ENCODE measurements at places on chromosomes 13 and 19.

GRCh38 chr13:40024967-40025714 lies 369.7 kb downstream of the COG6 start:
- DNase-seq: no peak

DNA sequence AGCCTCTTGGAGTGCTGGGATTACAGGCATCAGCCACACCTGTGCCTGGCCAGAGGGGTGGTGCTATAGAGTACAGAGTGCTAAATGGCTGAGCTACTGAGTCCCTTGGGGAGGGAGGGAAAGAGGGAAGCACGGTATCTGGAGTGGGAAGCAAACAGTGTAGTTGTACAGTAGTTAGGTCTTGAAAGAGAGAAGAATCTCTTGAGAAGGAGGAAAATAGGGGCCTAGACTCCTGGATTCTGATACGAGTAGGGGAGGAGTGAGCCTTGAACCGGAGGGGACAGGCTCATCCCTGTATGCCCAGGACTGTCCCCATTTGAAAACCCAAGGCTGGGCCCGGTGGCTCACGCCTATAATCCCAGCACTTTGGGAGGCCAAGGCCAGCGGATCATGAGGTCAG lies 5.1 kb downstream of the MYADM start:
- DNase-seq: no peak

DNA sequence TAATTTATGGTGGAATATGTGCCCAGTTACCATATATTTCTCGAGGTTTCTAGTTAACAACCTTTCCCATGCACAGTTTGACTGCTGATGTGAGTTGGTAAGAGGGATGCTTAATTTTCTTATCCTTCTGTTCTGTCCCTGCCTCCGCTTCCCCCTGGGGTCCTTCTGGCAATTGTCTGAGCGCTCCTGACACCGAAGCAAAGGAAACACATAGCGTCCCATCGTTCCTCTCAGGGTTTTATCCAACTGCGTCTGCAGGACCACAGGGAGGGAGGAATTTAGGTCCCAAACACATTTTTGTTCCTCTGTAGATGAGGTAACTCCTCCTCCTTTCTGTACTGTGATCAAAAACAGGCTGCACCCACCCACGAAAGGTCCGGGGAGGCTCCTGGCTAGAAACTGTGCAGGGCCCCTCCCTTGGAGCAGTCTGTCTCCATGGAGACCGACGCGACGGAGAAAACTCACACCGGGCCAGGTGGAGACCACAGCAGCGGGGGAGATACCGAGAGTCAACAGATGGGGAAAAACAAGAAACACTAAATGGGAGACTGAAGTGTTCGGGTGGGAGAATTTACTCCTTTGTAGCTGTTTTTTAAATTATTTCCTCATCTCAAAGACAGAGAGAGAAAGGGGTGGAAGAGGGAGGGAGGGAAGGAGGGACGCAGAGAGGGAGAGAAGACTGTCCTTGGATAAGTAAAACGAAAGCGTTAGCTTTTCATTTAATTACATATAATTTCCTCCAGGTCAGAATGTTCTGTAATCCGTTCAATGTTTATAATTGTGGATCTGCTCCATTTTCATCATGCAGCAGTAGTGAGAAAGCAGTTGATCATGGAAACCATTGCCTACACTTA lies 191.8 kb upstream of the NBEA start:
- peak; percentile 34 for DNase-seq

- DNase-seq: no peak
Observed at GRCh38 chr19:39870171-39870971, 24.2 kb upstream of the FBL start.

- peak; percentile 70 for DNase-seq
Observed at GRCh38 chr19:42081584-42082203, 5.7 kb downstream of the ZNF574 start.

DNA sequence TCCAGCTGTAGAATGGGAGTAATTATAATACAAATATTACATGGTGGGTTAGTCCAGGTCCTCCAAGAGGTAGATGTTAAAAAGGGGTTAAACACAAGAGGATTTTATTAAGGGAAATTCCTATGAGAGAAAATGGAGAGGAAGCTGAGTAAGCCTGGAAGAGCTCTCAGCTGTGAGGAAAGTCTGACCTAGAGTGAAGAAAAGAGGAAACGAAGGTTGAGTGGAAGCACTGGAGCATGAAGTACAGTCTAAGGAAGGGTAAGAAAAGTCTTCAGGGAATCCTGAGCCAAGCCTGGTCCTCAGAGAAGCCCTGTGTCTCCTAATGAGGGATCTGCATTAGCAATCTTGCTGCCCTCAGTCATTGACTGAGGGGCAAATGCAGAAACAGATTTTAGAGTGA lies 506.2 kb downstream of the GPC5 start:
- peak; percentile 0 for DNase-seq

DNA sequence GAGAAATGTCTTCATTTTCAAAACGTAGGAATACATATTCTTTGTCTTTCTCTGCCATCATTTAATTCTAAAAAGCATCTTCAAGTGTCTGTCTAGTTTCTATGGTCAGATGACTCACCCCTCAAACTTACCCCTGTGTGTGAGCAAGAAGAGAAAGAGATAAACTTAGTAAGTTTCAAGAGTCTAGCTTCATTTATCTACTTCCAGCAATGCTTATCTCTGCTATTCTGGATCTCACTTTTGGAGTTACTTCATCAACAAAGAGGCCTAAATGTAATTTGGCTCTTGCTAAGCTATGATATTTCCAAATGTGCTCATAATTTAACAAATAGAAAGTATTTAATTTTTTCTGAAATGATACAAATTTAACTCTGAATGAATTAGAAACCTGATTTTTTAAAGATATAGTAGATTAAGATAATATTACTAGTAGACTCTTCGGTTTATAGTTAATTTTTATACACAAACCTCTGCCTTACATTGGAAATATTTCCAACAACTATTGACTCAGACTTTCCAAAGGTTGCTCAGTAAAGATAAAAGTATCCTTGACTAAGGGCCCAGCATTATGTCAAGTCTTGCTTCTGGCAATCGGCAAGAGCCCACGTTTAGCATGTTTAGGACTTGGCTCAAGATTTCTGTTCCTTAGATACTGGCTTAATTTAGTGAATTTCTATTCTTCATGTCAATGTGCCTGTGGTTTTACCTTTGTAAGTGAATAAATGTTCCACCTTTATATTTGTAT lies 1511.0 kb upstream of the SLC10A2 start:
- peak; percentile 6 for DNase-seq

- DNase-seq: no peak
Observed at GRCh38 chr13:105702441-105702840, 833.0 kb downstream of the EFNB2 start.

- DNase-seq: peak; percentile 56
Observed at GRCh38 chr19:18896421-18896841, 473 bp upstream of the CERS1 start.

GRCh38 chr13:41568972-41569351 lies 111.6 kb downstream of the RGCC start:
- DNase-seq: peak; percentile 64

DNA sequence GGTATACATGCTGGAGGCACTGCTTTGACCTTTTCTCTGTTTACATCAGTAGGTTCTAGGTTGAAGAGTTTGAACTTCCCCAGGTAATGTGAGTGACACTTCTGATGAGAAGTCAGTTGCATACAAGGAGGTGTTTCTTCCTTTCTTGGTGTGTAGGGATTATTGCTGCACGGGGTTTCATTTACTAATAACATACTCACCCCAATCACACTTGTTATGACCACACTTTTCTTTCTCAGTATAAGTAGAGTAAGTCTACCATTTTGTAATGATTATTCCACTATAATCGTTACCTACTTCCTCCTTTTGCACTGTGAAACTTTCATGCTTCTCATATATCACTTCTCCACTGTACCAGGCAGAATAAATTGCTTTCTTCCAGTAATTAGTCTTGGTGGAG lies 138.0 kb downstream of the TNFSF13B start:
- DNase-seq: no peak

GRCh38 chr19:6599866-6600454 lies 9.0 kb upstream of the CD70 start:
- DNase-seq: no peak

DNA sequence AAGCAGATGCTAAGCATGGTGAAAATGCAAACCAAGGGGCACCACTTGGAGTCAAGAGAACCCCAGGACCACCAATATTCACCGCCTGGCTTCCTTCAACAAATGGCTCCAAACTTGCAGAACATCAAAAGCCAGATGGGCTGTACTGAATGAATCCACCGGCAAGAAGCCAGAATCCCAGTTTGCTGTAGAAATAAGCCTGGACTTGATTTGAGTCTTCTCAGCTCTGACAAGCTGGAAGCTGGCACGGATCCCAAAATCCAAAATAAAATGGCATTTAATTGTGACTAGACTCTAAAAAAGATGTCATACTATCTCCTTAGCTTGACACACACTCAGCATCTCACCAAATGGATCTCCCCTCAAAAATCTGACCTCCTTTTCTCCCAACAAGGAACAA lies 11.9 kb downstream of the EFNB2 start:
- DNase-seq: peak; percentile 25

DNA sequence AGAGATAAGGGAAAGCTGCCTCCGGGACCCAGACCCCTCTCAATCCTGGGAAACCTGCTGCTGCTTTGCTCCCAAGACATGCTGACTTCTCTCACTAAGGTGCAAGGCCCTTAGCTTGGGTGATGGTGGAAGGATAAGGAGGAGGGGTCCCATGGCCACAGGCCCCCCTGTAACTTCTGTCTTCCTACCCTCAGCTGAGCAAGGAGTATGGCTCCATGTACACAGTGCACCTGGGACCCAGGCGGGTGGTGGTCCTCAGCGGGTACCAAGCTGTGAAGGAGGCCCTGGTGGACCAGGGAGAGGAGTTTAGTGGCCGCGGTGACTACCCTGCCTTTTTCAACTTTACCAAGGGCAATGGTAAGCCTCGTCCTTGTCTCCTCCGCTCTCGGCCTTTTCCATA lies 2.0 kb downstream of the CYP2F1 start:
- no peak for DNase-seq

- DNase-seq: no peak
Observed at GRCh38 chr13:98176777-98177608, at the start of gene RNF113B. TSS of gene RNF113B (minus strand) at chr13:98177269. CDS start at chr13:98177236, 33 bp downstream.

GRCh38 chr19:45450012-45450333 lies 17.8 kb upstream of the FOSB start:
- DNase-seq: no peak

DNA sequence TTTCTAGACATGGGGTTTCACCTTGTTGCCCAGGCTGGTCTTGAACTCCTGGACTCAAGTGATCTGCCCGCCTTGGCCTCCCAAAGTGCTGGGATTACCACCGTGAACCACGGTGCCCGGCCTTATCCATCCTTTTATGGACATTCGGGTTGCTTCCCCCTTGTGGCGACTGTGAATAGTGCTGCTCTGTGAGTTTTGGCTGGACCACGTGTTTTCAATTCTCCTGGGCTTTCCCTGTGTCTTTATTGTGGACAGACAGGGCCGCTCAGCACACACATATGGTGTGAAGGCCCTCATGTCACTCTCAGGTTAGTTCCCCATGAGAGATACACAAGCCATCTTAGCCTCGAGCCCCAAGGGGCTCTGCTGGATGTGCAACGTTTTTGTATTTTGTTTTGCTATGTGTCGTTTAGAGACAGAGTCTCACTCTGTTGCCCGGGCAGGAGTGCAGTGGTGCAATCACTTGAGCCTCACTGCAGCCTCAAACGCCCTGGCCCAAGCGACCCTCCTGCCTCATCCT lies 40.5 kb downstream of the MAU2 start:
- DNase-seq: peak; percentile 79

DNA sequence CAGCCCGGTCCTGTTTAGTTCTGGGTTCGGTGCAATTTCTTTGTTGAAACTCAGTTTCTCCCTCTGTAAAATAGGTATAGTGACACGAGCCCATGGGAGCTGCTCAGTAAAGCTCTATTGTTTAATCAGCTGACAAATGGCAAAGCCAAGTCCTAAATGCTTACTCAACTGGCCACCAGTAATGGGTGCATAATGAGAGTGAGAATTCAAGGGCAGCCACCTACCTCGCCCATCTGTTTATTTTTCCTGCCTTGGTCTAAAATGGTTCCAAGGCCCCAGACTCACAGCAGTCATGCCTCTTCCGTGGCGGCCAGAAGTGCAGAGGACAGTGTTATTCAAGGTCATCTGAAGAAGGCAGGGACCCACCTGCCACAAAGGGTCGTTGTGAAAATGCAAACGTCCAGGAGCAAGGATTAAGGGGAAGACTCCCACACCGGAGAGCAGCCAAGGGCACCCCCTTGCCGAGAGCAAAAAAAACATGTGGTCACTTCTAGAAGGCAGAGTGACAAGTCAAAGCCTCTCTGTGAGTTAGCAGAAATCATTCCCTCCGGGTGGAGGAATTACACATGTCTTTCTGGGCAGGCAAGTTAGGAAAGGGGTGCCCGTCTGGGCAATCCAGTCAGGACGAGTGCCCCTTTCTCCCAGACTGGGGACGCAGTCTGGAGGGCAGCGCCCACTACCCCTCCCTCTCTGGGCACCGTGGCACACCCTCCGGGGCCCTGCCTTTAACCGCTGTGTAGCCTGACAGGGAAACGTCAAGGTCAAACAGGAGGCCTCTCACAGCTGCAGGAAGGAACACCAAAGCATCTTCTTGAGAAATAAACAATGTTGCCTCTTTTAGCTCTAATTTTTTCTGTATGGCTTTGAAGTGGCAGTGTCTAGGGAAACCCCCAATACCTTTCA lies 186.2 kb downstream of the FOXO1 start:
- DNase-seq: no peak

DNA sequence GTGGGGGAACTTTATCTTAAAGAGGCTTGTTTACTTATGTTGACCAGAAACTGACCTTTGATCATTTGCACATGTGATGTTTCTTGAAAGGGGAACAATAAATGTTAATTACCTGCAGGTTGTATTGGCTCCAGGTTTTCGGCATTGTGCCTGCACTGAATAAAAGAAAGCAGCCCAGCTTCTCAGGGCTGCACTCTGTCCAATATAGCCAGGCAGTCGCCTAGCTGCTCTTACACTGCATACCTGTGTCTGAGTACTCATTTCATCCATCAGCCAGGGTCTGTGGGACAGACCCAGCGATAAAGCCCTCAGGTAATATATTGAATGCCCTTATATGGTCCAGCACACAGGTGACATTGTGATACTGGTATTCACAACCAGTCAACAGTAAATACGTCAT lies 8.9 kb upstream of the ZNF726 start:
- DNase-seq: no peak

DNA sequence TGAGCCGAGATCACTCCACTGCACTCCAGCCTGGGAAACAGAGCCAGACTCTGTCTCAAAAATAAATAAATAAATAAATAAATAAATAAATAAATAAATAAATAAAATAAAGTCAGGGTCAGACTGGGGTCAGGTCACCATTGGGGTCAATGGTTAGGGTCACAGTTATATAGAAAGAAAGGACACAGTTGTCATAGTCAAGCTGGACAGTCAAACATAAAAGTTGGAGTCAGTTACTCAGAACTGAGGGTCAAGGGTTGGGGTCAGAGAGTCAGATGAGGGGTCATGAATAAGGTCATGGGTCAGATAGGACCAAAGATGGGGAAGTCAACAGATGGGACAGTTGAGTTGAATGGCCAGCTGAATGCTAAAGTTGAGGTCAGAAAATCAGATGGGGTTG lies 16.7 kb upstream of the EPOR start:
- DNase-seq: no peak

GRCh38 chr13:70090036-70090723 lies 17.4 kb upstream of the ATXN8OS start:
- DNase-seq: no peak

Measured in M059J (cell line).